H4 (cell line): ENCODE measurements at places on chromosomes 5 and 9. TPM values are rescaled to one million over a fixed set of nuclear protein-coding genes. Genes with fewer than 3 reads are reported as not detected.
A peak's percentile ranks its signal among the peaks of the same experiment; 100 is the strongest.

- DNase-seq = no peak
Measured at GRCh38 chr5:95072281-95072680, 212.6 kb downstream of the MCTP1 start.

The SLC45A2 gene
- total RNA-seq = not detected in 2 replicates

- peak; percentile 74 for DNase-seq
Measured at GRCh38 chr9:87270221-87270847, 227.3 kb upstream of the DAPK1 start.

DNA sequence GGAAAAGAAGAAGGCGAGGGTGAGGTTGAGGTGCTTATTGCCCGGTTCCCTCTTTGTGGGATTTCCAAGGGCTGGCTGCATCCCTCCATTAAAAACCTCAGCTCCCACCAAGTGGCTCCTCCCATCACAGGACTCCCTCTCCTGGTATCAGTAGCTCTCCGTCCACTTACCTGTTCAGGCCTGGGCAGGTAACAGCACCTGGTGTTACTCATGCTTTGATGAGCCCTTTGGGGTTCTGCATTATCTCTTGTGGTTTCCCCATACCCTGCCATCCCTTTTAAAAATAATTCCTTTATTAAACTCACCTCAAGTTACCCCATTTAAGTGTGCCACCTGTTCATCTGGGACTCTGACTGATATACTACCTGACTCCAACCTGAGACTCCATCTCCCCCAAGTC, 17.5 kb upstream of the TGFBR1 start:
- no peak for DNase-seq

The ANKRD31 gene
- total RNA-seq = 0.14 and 0.33 TPM in 2 replicates

DNA sequence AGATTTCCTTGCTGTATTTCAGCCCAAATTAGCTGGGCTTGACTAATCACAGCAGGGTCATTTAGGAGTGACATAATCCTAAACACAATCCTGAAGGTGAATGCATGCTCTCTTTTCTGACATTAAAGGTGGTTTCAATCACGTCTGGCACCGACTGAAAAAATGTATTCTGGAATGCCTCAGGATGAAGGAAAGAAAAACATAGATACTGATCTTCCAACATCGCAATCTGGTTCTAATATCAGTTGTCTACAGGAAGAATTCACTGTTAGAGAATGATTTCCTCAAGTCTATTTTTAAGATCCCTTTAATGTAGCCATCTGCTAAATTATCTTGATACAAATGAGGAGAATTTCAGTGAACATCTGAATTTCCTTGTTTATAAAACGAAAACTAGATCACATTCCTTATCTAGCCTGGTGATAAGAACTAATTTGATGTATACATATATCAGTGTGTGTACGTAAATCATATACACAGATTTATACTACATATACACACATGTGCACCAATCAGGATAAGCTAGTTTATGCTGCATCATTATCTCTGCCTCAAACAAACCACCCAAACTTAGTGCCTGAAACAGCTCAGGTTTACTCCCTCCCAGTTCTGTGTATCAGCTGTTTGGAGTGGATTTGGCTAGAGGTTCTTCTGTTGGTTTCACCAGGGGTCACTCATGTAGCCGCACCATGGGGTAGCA, 31.3 kb upstream of the TAS2R1 start:
- DNase-seq = no peak

GRCh38 chr9:105117234-105117633, 127.2 kb upstream of the SLC44A1 start:
- no peak for DNase-seq

GRCh38 chr5:157115012-157115411, 6.2 kb upstream of the HAVCR2 start:
- no peak for DNase-seq

GRCh38 chr5:38724301-38725030, 121.3 kb upstream of the OSMR start:
- DNase-seq = no peak

DNA sequence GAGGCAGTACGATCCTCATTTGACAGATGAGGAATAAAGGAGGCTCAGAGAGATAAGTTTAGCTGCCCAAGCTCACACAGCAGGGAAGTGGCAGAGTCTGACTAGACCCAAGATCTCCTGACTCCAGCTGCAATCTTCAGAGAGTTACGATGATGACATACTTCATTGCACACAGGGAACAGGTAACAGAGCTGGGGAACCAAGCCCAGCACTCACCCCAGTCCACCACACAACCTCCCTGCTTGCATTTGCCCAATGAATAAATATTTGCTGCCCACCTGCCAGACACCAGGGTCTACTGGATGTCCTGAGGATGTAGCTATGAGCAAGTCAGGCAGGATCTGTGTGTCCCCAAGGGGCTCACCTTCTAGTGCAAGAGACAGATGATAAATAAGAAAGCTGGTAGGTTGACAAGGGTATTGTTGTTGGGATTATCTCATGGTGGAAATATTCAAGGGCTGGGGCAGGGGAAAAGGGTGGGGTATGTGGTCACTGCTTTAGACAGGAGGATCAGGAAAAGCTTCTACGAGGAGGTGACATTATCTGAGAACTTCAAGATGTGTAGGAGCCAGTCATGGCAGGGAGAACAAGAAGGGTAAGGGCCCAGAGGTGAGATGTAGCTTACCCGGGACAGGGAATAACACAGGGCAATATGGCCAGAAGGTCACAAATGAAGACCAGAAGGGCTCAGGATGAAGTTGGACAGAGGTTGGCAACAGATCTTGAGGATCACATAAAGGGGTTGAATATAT, 28.6 kb upstream of the CPEB4 start:
- DNase-seq = no peak

- no peak for DNase-seq
Measured at GRCh38 chr9:112387115-112387514, 7.2 kb downstream of the HSDL2 start.

DNA sequence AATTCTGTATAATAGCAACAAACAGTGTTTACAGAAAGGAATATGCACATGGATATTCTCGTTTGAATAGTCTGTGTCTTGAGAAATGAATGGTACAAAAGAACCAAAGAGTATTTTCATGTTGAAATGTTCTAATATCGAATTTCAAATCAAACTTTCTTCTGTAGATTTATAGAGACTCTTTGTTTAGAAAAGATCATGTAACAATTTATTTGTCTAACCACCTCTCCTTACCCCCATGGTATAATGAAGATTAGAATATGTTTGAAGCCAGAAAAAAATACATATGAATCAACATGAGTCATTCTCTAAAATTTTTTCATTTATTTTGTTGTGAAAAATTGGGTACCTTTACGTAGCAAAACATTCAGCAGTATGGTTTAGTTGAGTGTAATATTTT, 285.6 kb downstream of the PRR16 start:
- no peak for DNase-seq

The IL31RA gene
- 7.6 and 10.5 TPM in 2 replicates for total RNA-seq

GRCh38 chr9:16992138-16992537, 121.7 kb upstream of the BNC2 start:
- no peak for DNase-seq

The HSPA9 gene
- total RNA-seq = 647 and 690 TPM in 2 replicates
